ENCODE measurements at places on chromosomes 7 and 10.

GRCh38 chr7:21256310-21256877, 171.5 kb upstream of the SP4 start:
- no peak for ATAC-seq

DNA sequence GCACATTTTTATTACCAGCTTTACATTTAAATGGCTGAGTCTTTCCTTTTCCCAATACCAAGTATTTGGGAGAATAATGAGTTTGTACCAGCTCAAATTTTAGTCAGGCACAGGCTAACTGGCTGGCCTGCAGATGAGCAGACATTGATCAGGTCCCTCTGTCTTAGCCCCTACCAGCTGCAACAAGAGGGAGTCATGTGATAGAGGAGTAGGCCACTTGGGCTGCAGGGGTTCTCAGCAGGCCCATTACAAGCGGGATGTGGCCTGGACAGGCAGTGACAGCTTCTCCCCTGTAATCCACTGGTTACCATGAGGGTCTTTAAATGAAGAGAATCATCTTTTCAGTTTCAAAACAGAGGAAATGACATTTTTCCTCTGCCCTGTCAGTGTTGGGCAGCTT, 283.6 kb downstream of the SUGCT start:
- no peak for ATAC-seq

- no peak for ATAC-seq
These were observed 113.1 kb downstream of the HIBADH start for GRCh38 chr7:27549606-27550005.

- ATAC-seq, result no peak
These were observed 169.3 kb upstream of the NPSR1 start for GRCh38 chr7:34488766-34489165.

DNA sequence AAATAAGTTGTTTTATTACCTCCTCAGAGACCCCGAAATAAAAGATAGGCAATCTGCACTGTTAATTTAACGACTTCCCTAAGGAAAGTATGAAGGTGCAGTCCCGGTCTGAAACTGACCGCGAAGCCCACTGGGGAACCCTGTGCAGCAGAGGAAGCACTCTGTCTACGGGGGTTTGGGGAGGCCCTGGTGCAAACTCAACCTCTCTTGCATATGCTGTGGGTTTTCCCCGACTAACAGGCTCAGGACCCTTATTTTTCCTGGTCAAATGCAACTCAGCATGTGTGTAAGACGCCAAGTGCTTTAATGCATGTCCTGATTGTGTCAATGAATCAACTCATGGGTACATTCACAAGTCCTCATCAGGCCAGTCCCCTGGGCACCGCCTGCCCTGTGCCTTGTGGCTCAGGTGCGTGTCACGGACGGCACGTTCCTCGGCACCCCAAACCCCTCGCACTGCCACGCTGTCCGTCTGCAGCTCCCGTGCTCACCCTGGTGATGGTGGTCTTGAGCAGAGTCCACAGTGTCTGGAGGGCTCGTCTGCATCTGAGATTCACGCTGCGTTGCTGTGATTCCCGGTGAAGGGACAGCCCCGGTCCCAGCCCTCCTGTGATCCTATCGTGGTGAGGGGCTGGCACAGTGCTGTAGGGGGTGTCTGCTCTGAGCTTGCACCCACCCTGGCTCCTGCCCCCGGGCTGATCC, 33.8 kb downstream of the JAKMIP3 start:
- ATAC-seq, result no peak

- ATAC-seq, result no peak
These were observed 41.2 kb upstream of the GPR22 start for GRCh38 chr7:107428642-107429041.

GRCh38 chr7:100509231-100509630, 25.5 kb downstream of the NYAP1 start:
- ATAC-seq, result no peak

GRCh38 chr10:6114805-6115341, 26.0 kb downstream of the RBM17 start:
- ATAC-seq, result no peak

GRCh38 chr10:104323085-104323484, 15.2 kb downstream of the ITPRIP start:
- ATAC-seq, result no peak

GRCh38 chr7:1463676-1464223, 4.5 kb upstream of the MICALL2 start:
- no peak for ATAC-seq

- ATAC-seq, result no peak
These were observed 90.8 kb upstream of the KCTD7 start for GRCh38 chr7:66537876-66538275.

GRCh38 chr10:121607310-121608055, 9.2 kb upstream of the FGFR2 start:
- no peak for ATAC-seq

- ATAC-seq, result no peak
These were observed 640.0 kb downstream of the IPMK start for GRCh38 chr10:57627642-57628178.

GRCh38 chr7:121876656-121877500, 3.9 kb downstream of the PTPRZ1 start:
- ATAC-seq, result no peak

DNA sequence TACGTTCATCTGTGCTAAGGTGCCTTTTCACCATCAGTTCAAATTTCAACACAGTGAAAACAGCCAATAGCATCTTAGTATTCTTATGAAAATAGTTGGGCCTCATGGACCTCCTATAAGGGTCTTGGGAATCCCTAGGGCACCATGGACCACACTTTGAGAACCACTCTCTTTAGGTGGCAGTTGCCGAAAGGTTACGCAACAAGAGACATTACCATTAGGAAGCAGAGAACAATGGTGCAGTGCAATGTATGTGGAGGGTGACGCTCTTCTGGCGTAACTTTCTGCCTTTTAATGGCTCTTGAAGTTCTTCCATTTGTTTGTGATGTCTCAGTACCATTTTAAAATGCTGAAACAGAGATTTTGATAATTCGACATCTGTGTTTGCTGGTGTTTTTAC, 131.1 kb downstream of the CNNM2 start:
- no peak for ATAC-seq

GRCh38 chr7:159096736-159097581, 47.7 kb downstream of the VIPR2 start:
- no peak for ATAC-seq

GRCh38 chr10:70293169-70293843, 9.5 kb upstream of the NPFFR1 start:
- ATAC-seq, result no peak

DNA sequence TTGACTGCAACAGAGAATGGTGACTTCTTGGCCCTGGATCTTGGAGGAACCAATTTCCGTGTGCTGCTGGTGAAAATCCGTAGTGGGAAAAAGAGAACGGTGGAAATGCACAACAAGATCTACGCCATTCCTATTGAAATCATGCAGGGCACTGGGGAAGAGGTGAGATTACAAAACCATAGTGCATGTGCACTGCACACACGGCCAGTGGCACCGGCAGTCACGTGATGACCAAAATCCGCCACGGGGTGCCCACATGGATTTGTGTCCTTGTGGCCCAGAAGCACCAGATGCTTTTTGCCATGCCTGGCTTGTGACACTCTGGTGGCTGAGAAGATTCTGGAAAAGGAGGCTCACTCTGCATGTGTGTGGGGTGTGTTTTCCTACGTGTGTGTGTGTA, 32.4 kb downstream of the TACR2 start:
- no peak for ATAC-seq

DNA sequence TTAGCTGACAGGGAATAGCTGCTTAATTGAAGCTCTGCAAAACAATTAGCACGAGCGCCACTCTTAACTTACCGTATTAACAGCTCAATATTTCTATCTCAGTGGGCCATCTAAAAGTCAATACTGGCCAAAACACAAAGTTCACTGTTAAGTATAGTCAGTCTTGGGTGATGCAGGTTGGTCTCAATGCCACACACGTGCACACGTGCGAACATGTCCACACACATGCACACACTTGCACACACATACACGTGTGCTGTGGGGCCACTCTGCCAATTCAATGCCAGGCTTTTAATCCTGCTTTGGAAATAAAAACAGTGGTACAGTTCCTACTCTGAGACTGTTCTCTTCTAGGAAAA, 105.1 kb downstream of the GRB10 start:
- no peak for ATAC-seq

DNA sequence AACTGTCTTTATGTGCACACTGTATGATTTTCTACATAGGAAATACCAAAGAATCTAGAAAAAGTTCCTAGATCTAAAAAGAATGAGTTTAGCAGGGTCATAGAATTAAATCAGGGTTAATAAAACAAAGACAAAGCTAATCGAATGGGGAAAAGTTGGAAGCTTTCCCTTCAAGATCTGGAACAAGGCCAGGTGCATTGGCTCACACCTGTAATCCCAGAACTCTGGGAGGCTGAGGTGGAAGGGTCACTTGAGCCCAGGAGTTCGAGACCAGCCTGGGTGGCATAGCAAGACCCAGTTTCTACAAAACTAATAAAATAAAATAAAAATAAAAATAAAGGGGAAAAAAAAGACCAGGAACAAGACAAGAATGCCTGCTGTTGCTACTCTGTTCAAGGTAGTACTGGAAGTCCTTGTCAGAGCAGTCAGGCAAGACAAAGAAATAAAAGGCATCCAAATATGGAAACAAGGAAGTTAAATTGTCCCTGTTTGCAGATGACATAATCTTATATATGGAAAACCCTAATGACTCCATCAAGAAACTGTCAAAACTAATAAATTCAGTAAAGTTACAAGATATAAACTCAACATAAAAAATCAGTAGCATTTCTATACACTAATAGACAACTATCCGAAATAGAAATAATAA, 76.1 kb upstream of the RHEB start:
- no peak for ATAC-seq

- no peak for ATAC-seq
These were observed 88.3 kb upstream of the ANTXRL start for GRCh38 chr10:46198516-46198915.

- ATAC-seq, result no peak
These were observed 92.4 kb downstream of the CXCL12 start for GRCh38 chr10:44292390-44293002.

DNA sequence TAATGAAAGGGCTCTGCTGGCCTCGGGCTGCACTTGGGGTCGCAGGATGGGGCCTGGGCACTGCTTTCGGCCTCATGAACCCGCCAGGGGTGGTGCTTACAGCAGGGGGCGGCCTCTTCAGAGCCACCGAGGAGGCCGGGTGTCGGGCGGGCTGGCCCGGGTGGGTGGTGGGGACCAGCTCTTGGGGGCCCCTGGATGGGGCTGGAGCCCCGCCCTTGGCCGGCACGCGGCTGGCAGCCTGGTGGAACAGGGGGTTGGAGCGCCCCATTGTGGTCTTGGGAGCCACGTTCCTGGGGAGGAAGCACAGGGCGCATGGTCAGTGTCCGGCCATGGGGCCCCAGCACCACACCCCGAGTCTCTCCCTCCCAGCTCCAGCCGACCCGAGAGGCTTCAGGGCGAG, 8.8 kb downstream of the ADAM8 start:
- no peak for ATAC-seq

GRCh38 chr10:127534074-127534473, 15.0 kb upstream of the NPS start:
- ATAC-seq, result no peak

GRCh38 chr7:139106959-139107358, 2.6 kb downstream of the ZC3HAV1 start:
- no peak for ATAC-seq

DNA sequence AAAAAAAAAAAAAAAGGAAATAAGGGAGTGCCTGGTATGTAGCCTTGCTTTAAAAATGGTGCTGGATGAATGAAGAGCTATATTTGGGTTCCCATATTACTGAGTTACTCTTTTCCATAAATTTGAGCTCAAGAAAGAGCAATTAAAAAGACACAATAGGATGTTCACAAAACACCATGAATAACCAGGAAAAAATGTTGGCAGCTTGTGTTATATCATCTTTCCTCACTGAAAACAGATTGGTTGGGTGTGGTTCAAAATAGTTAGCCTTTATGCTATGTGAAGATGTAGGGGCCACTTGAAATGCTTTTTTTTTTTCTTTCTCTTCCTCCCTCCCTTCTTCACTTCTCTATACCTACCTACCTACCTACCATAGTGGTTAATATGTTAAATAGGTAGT, 256.9 kb downstream of the STK31 start:
- ATAC-seq, result no peak

DNA sequence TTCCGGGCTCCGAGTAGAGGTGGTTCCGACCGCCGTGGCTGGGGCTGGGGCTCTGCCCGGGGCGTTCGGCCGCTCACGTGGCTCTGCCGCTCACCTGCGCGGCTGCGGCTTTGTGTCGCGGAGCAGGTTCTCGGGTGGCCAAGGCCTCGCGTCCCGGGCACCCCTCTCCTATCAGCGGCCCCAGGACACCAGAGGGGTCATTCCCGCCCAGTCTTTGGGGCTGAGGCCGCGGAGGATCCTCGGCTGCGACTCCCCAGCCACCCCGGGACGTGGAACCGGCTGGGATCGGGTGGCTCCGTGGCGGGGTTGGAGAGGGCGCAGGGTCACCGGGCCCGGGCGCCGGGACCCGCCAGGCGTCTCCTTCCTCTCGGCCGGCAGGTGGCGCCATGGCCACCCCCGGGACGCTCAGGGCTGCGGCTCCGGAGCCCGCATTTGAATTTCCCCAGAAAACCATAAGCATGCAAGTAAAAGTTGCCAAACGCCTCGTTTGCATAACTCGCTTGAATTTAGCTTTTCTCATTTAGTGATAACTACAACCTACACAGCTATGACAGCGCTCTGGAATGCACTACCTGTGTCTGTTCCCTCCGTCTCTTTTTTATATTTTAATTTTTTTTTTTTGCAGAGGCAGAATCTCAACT, 1.2 kb downstream of the COL26A1 start:
- peak; percentile 86 for ATAC-seq

- ATAC-seq, result no peak
These were observed 55.6 kb upstream of the KMT2E start for GRCh38 chr7:104958371-104958865.

DNA sequence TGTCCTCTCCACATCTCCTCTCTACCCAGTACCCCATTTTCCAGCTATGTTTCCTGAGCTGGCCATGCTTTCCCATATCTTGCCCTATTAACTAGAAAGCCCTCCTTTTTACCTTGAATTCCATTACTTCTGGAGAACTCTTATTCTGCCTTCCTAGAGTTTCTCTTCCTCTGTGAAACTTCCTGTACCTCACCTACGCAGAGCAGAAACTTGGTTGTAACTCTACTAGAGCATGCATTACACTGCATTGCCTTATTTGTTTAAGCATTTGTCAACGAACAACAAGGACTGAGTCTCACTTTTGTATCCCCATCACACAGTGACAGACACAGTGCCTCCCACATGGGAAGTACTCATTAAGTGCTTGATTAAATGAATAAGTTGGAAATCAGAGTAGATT, 36.4 kb downstream of the VCL start:
- ATAC-seq, result no peak

DNA sequence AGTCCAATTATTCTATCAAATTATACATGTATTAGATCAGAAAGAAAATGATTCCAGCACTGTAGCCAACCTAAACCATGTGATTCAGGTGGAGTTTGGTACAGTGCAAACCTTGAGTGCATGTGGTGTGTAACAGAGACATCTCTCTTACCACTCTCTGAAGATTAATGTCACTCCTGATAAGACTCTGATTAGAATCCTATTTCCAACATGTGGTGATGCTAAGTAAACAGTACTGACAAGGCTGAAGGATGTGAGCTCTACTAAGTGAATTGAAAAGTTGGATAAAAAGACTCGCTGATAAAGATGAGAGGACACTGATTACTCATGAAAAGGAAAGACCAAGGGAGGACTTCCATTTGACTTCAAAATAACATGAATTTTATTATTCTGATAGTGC, 232.0 kb downstream of the SDK1 start:
- ATAC-seq, result no peak

Data from activated CD4-positive, CD25-positive, alpha-beta regulatory T cell treated with anti-CD3 and anti-CD28 coated beads, Interleukin-2, amount 50 U/mL, for 24 hours (primary cell).